HS-27A (cell line): ENCODE measurements at places on chromosomes 4 and X.

DNA sequence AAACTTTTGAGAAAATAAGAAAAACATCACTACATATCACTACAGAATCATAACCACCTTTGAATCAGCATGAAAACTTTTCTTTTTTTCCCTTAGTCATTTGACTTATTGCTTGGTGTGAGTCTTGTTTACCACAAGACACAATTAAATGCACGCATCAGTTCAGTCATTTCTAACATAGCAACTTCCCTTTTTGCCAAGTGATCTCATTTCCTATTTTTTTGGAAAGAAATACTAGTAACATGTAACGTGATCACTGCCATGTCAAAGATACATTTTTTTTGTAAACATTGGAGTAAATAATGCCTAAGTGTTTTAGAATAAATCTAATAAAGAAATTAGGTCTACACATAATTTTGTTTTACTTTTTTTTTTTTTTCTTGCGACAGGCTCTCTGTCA, 5.1 kb upstream of the CXCL8 start:
- DNase-seq: no peak

DNA sequence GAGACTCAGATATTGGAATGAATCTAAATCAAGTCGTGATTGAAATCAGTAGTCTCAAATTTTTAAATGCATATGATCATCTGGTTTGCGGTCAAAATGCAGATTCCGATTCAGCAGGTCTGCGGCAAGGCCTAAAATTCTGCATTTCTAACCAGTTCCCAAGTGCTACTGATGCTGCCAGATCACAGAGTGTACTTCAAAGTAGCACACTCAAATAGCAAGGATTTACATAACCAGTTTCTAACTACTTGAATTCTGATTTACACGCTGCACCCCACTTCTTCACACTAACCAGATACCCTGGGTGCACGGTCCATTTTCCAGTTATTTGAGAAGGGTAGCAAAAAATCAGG, 752 bp downstream of the MBTPS2 start:
- no peak for DNase-seq

- DNase-seq: no peak
These were observed 349.5 kb upstream of the CPXCR1 start for GRCh38 chrX:88397551-88397950.

DNA sequence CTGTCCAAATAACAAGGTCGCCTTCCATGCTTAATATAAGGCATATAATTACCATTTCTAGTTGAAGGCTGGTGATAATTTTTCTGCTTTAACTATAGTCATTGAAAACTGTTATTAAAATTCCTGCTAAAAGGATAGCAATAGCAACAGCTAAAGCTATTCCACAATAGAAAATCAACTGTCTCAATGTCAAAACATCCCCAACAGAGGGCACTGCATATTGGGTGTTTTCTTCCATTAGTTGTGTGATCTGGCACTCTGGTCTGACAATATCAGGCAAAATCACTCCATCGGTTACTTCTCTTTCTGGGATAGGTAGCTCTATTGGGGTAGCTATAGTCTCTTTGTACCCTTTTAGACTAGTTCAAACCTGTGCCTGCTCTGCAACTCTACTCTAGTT, 53.5 kb downstream of the TMPRSS11F start:
- DNase-seq: no peak

DNA sequence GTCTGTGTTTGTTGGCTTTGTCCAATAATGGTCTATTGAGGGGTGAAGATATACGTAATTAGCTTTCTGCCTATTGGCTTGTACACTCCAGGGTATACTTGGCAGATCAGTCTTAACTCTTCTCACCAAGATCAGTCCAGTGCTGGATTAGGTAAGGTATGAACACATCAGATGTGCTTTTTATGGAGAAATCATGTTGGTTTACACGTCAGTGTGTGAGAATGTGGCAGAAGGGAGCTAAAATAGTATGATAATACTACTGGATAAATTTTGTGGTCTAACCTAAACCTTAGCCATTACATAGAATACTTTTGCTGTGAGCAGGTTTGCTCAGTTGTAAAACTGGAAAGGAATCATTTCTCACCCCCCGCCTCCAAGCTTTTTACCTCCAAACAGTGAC, 4.2 kb downstream of the PDHA1 start:
- DNase-seq: no peak

DNA sequence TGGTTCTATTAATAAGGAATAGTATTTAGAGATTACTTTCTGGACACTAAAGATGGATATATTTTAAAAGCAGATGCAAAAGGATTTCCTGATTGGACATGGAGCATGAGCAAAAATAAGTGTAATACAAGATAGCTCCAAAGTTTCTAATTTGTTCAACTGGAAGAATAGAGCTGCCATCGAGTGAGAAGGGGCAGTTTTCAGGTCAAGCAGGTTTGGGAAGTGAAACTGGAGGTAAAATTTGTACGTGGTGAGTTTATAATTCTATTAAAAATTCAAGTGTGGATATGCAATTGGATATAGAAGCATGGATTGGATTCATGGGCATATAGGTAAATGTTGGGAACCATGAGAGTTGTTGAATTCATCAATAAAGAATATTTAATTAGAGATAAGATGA, 31.8 kb downstream of the PRDM8 start:
- DNase-seq: no peak
